ENCODE measurements at places on chromosomes 2 and 18. TPM values are rescaled to one million over a fixed set of nuclear protein-coding genes. Genes with fewer than 3 reads are reported as not detected.
A peak's percentile ranks its signal among the peaks of the same experiment; 100 is the strongest.

GRCh38 chr18:14900435-14900834, 152.5 kb downstream of the ANKRD30B start:
- no peak for DNase-seq

DNA sequence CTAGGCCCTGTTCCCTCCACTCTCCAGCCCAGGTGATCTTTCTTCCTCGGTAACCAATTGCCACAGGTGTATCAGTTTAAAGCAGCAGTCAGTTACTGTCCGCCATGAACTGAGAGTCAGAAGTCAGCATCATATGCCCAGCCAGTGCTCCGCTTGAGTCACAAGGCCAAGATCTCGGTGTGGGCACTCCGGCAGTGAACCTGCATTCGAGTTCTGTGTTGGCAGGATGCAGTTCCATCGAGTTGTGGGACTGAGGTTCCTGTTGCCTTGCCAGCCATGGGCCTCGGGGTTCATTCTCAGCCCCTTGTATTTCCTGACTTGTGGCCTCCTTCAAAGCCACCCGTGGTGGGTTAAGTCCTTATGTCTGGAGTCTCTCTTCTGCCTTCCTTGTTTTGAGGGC, 3.1 kb upstream of the TMEM185B start:
- no peak for DNase-seq

DNA sequence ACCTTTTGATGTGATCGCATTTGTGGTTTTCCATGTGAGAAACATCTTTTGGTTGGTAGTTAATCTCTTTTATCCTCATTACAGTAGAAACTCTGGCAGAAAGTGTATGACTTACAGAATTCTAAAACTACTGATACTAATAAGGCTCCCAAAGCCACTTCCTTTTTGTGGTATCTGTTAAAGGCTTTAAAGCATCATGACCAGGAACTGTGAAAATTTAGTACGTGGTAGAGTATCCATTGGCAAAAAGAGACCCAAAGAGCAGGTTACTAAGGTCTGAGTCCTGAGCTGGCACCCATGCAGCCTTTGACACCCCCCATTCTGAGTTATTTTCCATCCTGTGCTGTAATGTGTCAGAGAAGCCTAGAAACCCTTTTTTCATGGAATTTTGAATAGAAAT, 94.5 kb downstream of the DPP4 start:
- no peak for DNase-seq

GRCh38 chr2:19872302-19872701, 29.5 kb downstream of the TTC32 start:
- no peak for DNase-seq

DNA sequence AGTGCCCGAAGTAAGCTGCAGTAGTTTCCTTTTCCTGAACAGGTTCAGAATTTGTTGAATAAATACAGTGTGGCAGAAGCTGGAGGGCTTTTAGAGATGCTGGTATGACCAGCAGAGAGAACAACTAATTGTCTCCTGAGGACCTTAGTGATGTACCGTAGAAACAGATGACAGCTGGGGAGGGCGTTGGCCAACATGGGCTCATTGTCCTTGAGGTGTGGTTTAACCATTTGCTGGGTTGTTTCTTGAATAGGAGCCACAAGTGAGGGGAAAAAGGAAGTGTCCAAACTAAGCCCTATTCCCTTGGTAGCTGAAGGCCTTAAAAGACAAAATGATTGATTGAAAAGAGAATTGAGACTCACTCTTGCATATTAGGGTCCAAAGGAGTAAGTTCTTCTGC, 11.7 kb upstream of the FAM228A start:
- no peak for DNase-seq

DNA sequence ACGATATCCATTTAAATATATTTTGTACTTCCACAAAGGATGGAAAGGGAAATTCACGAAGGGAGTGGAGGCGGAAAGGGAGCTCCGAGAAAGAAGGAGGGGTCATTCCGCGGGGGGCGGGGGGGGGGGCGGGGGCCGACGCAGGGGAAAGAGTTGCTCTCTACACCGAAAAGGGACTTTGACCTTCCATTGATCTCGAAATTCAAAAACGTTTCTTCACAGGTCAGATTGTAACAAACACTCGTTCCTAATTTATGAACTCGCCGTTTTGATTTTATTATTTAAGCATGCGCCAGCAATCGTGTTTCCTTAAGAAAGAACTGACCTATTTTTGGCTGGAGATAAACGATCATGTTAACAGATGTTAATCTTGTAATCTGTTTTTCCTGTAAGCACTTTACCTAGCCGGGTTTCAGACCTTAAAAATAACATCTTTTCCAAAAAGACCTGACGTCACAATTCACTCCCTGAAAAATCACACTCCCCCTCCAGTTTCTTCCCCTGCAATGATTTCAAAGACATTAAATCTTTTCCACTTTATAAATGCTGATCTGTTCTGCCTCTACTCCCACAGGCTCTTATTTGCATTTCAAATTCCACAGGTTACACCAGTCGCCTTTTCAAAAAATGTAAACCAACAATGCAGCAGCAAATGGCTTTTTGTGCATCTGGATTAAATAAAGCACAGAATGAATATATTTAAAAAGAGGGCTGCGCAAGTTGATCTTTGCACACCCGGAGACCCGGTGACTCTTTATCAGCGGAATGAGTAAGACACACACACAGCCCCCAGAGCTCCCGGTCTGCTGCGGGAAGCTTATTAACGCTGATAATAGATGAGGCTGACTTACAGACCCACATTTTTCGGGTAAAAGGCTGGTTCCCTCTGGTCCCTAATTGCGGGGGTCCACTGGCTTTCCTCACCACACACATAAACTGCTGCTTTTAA, 1.6 kb downstream of the ZNF516 start:
- no peak for DNase-seq

- no peak for DNase-seq
These were observed 68.8 kb downstream of the WDSUB1 start for GRCh38 chr2:159217676-159218075.

DNA sequence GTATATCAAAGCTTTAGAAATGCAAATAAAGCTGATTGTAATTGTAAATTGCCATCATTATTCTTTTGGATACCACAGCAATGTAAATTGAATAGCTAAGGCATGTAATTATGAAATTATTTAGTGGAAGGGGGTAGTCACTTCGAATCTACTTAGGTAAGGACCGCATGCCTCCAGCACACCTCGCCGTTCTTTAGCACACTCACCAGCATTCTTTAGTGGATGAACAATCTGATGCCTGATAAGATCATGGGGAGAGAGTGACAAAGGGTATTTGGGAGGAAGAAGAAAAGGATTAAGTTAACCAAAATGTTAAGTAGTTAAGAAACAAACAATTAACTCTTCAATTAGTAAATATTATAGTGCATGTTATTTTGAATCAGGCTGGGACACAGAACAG, 46.4 kb upstream of the DSC1 start:
- DNase-seq, result no peak

DNA sequence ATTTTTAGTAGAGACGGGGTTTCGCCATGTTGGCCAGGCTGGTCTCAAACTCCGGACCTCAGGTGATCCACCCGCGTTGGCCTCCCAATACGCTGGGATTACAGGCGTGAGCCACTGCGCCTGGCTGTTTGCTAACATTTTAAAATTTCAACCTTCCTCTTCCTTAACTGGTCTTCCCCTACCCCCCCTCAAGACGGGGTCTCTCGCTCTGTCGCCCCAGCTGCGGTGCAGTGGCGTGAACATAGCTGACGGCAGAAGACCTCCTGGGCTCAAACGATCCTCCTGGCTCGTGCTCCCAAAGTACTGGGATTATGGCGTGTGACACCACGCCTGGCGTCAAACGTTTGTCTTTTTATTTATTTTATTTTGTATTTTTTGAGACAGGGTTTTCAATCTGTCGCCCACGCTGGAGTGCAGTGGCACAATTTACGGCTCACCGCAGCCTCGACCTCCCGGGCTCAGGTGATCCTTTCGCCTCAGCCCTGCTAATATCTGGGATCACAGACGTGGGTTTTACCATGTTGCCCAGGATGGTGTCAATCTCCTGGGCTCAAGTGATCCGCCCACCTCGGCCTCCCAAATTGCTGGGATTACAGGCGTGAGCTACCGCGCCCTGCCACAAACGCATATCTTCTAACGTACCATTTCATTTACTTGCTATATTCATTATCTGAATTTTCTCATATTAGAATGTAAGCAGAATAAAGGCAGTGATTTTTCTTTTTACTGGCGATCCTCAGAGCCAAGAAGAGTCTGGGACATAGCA, 984 bp upstream of the MSH2 start:
- DNase-seq, result peak; percentile 19

The MYL12B gene
- 127 TPM for total RNA-seq

The SNED1 gene
- 346 TPM for total RNA-seq

The DUSP19 gene
- total RNA-seq, result 2.0 TPM

The MREG gene
- 5.7 TPM for total RNA-seq

The AGPS gene
- 23.2 TPM for total RNA-seq

The ARHGAP15 gene
- total RNA-seq, result 198 TPM

The XIRP2 gene
- total RNA-seq, result not detected

The FAM124B gene
- not detected for total RNA-seq
